ENCODE measurements at places on chromosomes 5 and 9.

DNA sequence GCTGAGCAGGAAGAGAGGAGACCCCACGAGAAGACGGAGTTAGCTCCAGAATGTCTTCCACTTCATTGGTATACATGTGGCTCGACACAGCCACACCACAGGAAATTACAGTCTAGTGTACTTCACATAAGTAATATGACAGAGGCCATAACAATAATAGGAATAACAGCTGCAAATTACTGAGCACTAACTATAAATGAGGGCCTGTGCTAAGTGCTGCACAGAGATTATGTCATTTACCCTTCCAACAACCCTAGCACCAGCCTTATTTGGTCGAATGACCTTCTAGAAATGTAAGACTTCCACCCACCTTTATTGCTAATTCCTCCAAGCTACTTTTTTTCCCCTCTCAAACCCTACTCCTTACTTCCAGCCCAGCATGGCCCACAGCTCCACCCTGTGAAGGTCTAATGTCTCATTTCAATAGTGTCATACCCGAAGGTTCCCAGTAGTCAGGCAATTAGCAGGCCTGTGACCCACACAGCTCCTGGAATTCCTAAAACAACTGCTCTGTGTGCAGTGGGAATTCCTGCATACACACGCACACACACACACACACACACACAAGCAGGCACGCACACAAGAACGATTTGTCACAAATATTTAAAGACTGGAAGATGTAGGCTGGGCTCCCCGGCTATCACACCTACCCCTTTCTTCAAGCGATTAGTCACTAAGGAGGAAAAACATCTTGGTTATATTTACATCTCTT is 134.5 kb downstream of the FRMD3 start:
- DNase-seq = no peak
- H3K4me3 ChIP-seq = no peak overlapping the region
- peak overlapping the region; percentile 45 for H3K27ac ChIP-seq

DNA sequence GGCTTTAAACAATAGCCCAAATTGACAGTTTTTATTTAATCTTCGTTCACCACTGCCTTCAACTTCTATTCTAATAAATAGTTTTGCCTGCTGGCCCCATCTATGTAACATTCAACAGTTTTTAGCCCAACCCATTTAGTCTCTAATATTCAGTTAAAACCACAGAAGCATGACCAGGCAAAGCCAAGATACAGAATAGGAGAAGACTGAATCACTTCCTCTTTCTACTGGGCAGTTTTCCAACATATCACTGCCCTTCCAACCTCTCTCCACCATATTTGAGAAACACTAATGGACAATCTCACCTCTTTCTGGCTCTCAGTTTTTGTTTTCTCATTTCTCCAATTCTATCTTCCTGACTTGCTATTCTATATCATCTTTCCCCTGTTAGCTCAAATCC is 352.9 kb downstream of the DNAH5 start:
- H3K4me1 ChIP-seq = no peaks in the 10 kb centered on the region
- no peak for DNase-seq
- no peaks in the 10 kb centered on the region for H3K36me3 ChIP-seq

GRCh38 chr5:170740551-170741205 is 42.8 kb upstream of the GABRP start:
- DNase-seq = no peak
- H3K27ac ChIP-seq = no peak overlapping the region
- peaks cover 9% of the 10 kb centered on the region for H3K27me3 ChIP-seq
- no peak overlapping the region for H3K4me3 ChIP-seq
- H3K4me1 ChIP-seq = peaks cover 56% of the 10 kb centered on the region
- H3K36me3 ChIP-seq = peaks cover 12% of the 10 kb centered on the region

DNA sequence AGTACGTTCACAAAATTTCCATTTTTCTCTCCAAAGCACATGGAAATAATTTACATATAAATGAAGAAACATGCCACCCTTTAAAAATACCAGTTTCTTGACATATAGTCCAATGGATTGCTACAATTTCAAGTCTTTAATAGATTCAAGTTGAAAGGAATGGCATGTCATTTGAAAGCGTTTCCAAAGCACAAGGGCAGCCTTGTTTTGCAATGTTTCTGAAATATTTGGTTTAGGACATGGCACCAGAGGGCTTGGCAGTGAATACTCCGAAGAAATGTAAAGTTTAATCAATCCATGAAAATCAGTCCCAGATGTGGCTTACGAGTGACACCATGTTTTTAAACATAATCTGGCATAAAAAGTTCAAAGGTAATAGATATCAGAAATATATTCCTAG is 333.7 kb downstream of the PDE4D start:
- H3K27ac ChIP-seq = no peak overlapping the region
- no peak for DNase-seq
- no peaks in the 10 kb centered on the region for H3K27me3 ChIP-seq
- no peaks in the 10 kb centered on the region for H3K36me3 ChIP-seq

GRCh38 chr5:96177303-96177869 is 215.7 kb upstream of the ELL2 start:
- H3K36me3 ChIP-seq = no peaks in the 10 kb centered on the region
- no peak for DNase-seq
- H3K4me1 ChIP-seq = no peaks in the 10 kb centered on the region
- H3K27ac ChIP-seq = no peak overlapping the region

DNA sequence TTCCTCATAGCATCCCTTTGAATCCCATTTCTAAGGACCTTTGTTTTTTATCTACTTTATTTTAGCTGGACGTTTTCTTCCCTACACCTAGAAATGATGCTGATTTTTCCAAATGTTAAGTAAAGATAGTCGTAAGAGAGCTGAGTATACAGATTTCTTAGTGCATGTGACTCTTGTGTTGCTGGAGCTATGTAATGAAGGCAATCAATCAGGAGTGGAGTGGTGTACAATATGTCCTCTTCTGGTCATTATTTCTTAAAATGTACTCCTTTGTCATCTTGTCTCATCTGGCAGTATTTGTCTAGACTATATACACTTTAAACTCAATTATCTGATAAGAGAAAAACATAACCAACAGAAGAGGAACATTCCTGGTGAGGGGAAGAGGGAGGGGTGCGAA is 13.5 kb downstream of the GAPT start:
- no peaks in the 10 kb centered on the region for H3K27me3 ChIP-seq
- no peak overlapping the region for H3K27ac ChIP-seq
- no peak for DNase-seq
- H3K4me1 ChIP-seq = peaks cover 16% of the 10 kb centered on the region

GRCh38 chr9:37977851-37978480 is 74.0 kb upstream of the SLC25A51 start:
- H3K4me3 ChIP-seq = no peak overlapping the region
- H3K27me3 ChIP-seq = no peaks in the 10 kb centered on the region
- 0 out of 2 replicates have a peak, but pooled peaks cover 3% of the 10 kb centered on the region for H3K36me3 ChIP-seq
- peak overlapping the region; percentile 35 for H3K27ac ChIP-seq
- H3K4me1 ChIP-seq = no peaks in the 10 kb centered on the region
- DNase-seq = no peak

GRCh38 chr9:14365670-14366069 is 51.7 kb upstream of the NFIB start:
- H3K4me1 ChIP-seq = peaks cover 12% of the 10 kb centered on the region
- DNase-seq = no peak
- H3K27ac ChIP-seq = no peak overlapping the region
- H3K36me3 ChIP-seq = 0 out of 2 replicates have a peak, but pooled peaks cover 3% of the 10 kb centered on the region

DNA sequence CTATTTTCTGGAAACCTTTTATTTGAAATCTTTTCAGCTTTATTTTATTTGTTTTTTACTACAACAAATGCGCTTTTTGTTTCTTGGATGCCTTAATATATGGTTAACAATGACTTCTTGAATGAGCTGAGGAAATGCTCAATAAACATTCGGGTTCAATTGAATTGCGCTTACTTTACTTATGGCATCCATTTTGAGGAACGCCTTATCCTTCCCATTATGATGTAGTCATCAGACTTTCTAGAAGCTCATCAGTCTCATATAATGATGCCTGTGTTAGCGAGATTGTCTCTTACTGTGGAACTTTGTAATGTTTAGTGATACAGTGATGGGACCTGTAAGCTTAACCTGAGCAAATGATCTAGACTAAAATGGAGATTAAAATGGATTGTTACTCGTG is 916 bp downstream of the SHLD3 start:
- peak overlapping the region; percentile 97 for H3K27ac ChIP-seq
- H3K27me3 ChIP-seq = no peaks in the 10 kb centered on the region
- DNase-seq = no peak
- H3K4me1 ChIP-seq = peaks cover 14% of the 10 kb centered on the region
- H3K36me3 ChIP-seq = peaks cover 11% of the 10 kb centered on the region
- peak overlapping the region; percentile 99 for H3K4me3 ChIP-seq

- 0 out of 2 replicates have a peak, but pooled peaks cover 3% of the 10 kb centered on the region for H3K4me1 ChIP-seq
- DNase-seq = no peak
- H3K4me3 ChIP-seq = no peak overlapping the region
Measured at GRCh38 chr9:86201474-86202337, 57.8 kb downstream of the C9orf153 start.

- no peaks in the 10 kb centered on the region for H3K27me3 ChIP-seq
- H3K4me3 ChIP-seq = no peak overlapping the region
- H3K4me1 ChIP-seq = peaks cover 11% of the 10 kb centered on the region
- DNase-seq = no peak
Measured at GRCh38 chr5:35031276-35031675, 16.5 kb downstream of the AGXT2 start.

DNA sequence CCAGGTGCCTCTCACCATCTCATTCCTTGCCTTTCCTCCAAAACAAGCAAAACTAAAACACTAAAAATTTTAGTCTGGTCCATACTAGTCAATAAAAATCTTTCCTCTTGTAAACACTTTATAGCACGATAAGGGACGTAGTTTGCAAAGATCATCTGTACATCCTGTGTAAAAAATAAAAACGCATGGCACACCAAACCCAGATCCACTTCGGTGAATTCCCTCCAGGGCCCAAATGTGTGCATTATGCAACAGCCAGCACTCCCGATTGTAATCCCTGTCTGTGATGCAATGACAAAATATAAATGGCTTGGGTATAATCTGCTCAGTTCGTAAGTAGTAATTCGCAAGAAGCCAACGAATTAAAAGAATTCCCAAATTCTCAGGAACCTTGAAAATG is 1.4 kb downstream of the FAM169A start:
- H3K27ac ChIP-seq = peak overlapping the region; percentile 100
- no peaks in the 10 kb centered on the region for H3K27me3 ChIP-seq
- peak overlapping the region; percentile 99 for H3K4me3 ChIP-seq
- DNase-seq = no peak
- peaks cover 3% of the 10 kb centered on the region for H3K36me3 ChIP-seq

GRCh38 chr5:103385722-103386121 is 127.2 kb downstream of the MACIR start:
- peaks cover 19% of the 10 kb centered on the region for H3K4me1 ChIP-seq
- no peaks in the 10 kb centered on the region for H3K36me3 ChIP-seq
- H3K4me3 ChIP-seq = no peak overlapping the region
- H3K27ac ChIP-seq = no peak overlapping the region

GRCh38 chr9:7799944-7800285 is 337 bp upstream of the DMAC1 start:
- peaks cover 28% of the 10 kb centered on the region for H3K36me3 ChIP-seq
- peak overlapping the region; percentile 92 for H3K4me3 ChIP-seq
- no peak overlapping the region for H3K27ac ChIP-seq
- peaks cover 12% of the 10 kb centered on the region for H3K4me1 ChIP-seq
- H3K27me3 ChIP-seq = no peaks in the 10 kb centered on the region

DNA sequence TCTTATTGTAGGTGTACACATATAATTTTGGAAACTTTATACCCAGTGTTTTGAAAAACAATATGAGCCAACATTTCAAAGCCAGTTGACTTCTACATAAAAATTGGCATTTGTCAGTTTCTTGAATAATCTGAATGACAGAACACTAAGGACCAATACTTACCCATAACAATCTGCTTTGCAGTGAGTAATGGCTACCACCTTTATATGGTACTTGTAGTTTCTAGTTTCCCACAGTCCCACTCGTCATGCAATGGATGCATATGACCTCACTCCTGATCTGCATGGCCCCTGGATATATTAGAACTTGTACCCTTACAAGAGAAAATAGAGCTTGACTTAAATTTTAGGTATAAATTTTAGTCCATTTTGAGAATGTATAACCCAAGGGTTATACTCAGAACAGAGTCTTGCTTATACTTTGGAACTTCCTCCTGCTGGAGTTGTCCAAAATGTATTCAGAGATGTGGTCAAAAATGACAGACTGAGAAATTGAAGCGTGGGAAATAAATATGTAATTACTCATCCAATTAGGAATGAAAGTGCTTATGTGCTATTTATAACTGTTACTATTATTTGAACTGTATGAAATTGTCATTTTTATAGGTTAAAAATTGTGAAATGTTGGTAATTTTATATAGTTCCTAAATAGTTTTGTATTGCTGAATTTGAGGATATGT is 19.5 kb downstream of the XRCC4 start:
- no peak for DNase-seq
- H3K4me1 ChIP-seq = peaks cover 19% of the 10 kb centered on the region
- 0 out of 2 replicates have a peak, but pooled peaks cover 2% of the 10 kb centered on the region for H3K27me3 ChIP-seq

- no peak for DNase-seq
- no peak overlapping the region for H3K27ac ChIP-seq
- H3K4me1 ChIP-seq = peaks cover 28% of the 10 kb centered on the region
Measured at GRCh38 chr5:57216714-57217113, 42.9 kb downstream of the GPBP1 start.

- peaks cover 19% of the 10 kb centered on the region for H3K4me1 ChIP-seq
- H3K36me3 ChIP-seq = no peaks in the 10 kb centered on the region
- peaks cover 38% of the 10 kb centered on the region for H3K27me3 ChIP-seq
- H3K27ac ChIP-seq = no peak overlapping the region
- DNase-seq = no peak
- H3K4me3 ChIP-seq = no peak overlapping the region
Measured at GRCh38 chr9:120891884-120892747, 15.1 kb upstream of the PHF19 start.

DNA sequence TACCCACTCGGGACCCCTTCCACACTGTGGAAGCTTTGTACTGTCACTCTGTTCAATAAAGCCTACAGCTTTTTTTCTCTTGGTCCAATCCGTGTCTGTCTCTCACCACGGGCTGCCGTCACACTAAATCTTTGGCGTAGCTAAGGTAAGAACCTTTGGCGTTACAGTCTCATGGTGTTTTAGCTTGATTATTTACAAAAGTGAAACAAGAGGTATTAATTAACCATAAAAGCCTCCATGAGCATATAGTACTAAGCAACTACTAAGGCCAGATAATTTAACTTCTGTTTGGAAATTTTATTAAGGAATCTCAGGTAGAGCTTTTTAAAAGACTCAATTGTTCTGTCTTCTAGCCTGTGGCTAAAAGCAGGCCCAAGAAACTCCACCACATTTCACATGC is 370.7 kb upstream of the TRPC7 start:
- H3K4me3 ChIP-seq = no peak overlapping the region
- H3K27ac ChIP-seq = peak overlapping the region; percentile 28
- peaks cover 36% of the 10 kb centered on the region for H3K4me1 ChIP-seq
- DNase-seq = no peak
- peaks cover 11% of the 10 kb centered on the region for H3K27me3 ChIP-seq

DNA sequence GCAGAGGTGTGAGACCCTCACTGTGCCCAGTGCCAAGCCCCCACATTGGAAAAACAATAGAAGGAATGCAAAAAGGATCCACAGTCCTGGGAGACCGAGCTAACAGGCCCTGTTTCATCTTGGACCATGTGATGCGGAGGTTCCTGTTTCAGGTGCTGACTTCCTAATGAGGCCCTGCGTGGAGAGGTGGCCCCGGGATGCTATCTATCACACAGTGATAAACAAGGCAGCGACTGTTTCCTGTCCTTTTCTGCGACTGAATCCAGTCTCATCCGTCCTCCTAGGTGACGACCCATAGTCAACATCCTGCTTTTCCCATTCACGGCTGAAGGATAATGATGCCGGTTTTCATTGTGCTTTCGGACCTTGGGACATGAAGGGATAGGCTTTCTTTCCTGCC is 56.4 kb upstream of the BOD1 start:
- H3K4me1 ChIP-seq = peaks cover 65% of the 10 kb centered on the region
- H3K27ac ChIP-seq = no peak overlapping the region
- DNase-seq = no peak
- H3K36me3 ChIP-seq = peaks cover 63% of the 10 kb centered on the region
